Activated naive CD4-positive, alpha-beta T cell treated with anti-CD3 and anti-CD28 coated beads, Interleukin-2, amount 50 U/mL, for 16 hours (primary cell): ENCODE measurements at places on chromosomes 5 and 9.

DNA sequence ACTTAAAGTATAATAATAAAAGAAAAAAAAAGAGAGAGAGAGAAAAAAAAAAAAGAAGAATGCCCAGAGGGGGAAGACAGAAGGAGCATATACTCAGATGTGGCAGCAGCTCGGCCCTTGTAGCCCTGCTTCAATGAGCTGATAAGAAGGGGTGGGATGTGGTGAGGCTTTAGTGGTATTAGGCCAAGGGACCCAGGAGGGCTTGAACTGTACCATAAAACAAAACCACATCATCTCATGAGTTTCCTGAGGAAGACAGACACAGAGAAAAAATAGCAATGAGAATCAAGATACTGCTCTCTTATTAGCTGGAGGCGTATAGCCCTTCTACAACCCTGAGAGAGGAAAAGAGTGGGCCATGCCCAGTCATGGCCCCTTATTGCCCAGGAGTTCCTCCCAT is 72.8 kb downstream of the SLC1A1 start:
- DNase-seq = no peak

DNA sequence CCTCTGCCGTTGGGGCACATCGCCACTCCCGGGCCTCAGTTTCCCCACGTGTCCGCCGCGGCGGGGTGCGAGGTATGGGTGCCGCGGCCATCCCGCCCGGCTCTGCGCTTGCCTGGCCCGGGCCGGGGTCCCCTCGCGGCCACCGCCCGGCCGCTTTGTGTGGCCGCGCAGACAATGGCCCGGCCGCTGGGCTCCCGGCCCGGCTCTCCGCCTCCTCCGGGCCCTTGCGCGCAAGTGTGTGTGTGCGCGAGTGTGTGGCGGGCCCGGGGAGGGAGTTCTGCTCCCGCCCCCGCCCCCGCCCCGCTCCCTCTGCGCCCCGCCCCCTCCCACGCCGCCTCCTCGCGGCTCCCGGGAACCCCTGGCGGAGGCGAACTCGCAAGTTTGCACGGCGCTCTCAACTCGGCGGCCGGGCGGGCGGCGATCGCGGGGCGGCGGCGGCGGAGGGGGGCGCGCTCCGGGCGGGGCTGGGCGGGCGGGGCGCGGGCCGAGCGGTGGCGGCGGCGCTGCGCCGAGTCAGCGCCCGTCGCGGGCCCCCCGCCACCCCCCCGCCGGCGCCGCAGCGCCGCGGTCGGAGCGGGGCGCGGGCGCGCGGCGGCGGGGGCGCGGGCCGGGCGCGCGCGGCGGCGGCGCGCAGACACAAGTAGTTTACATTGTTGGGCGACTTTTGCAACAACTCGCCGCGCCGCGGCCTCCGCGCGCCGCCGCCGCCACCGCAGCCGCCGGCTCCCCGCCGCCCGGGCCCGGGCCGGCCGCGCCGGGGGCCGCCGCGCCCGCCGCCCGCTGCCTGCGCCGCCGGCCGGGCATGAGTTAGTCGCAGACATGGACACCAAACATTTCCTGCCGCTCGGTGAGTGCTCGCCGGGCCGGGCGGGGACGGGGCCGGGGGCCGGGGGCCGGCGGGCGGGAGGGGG is at the start of gene RXRA:
Gene RXRA (plus strand): TSS at position 643 of the 911 bp plus-strand sequence. CDS start 177 bp downstream, at position 820.
- DNase-seq = peak; percentile 62

GRCh38 chr5:158022837-158023236 is 163.9 kb upstream of the CLINT1 start:
- no peak for DNase-seq

GRCh38 chr9:136882109-136882946 is 4.0 kb upstream of the TRAF2 start:
- peak; percentile 90 for DNase-seq

DNA sequence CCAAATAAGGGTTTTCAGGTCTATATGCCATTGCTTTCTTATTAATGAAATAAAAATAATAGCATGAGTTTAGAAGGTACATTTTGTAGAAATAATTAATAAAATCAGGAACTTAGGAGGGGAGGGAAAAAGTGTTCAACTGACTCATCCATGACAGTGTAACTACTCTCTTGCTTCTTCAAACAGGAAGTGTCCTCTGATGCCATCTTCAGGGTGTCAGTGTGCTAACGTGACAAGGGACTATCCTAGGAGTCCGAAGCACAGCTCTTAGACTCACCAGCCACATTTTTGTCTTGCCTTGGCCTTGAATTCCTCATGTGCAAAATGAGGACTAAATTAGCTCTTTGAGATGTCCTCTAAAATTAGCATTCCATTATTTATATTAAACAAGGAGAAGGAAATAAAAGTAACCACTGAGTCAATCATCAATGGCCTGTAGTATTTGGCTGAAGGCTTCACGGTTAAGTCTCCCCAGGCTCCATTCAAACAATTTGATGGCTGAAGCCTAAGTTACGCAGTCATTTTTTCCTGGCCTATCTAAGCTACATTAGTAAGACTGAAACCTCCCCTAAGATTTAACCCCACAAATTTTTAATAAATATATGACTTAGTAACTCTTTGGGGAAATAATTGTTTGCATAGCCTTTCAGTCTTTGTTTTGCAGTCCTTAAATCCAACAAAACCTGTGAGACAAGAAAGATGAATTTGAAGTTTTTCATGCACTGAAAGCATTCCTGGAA is 151.1 kb downstream of the ARL15 start:
- DNase-seq = no peak

- no peak for DNase-seq
Measured at GRCh38 chr9:127943011-127943662, 5.5 kb upstream of the DPM2 start.

DNA sequence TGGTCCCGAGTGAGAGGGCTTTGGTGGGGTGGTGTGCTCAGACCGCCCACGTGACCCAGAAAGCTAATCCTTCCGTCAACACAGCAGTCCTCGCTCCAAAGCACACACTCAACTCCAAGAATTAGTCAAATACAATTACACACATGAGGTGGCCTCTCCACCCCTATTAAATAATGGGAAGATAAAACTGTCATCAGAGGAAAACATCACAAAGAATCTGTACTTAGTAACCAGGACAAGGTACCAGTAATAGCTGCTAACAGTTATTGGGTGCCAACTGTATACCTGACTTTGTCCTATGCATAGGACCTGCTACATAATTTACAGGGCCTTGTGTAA is 222.8 kb downstream of the HSPA4 start:
- no peak for DNase-seq

DNA sequence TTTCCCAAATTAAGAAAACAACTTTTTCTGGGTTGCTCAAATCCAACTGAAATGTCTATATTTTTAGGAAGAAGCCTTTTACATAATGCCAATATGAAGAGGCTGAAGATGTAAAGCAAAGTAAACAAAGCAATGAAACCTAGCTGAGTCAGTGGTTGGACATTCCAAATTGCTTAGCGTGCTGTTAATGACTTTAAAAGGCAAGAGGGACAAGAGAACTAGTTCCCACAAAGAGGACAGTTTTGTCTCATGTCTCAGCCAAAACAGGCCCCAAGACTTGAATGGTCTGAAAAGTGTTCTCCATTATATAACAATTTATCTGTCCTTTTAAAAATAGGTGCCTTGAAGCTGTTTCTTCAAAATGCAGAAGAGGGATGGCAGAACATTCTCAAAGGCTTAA is 407.0 kb downstream of the ENC1 start:
- DNase-seq = no peak

GRCh38 chr5:14440582-14441431 is 140.8 kb upstream of the OTULINL start:
- DNase-seq = no peak

DNA sequence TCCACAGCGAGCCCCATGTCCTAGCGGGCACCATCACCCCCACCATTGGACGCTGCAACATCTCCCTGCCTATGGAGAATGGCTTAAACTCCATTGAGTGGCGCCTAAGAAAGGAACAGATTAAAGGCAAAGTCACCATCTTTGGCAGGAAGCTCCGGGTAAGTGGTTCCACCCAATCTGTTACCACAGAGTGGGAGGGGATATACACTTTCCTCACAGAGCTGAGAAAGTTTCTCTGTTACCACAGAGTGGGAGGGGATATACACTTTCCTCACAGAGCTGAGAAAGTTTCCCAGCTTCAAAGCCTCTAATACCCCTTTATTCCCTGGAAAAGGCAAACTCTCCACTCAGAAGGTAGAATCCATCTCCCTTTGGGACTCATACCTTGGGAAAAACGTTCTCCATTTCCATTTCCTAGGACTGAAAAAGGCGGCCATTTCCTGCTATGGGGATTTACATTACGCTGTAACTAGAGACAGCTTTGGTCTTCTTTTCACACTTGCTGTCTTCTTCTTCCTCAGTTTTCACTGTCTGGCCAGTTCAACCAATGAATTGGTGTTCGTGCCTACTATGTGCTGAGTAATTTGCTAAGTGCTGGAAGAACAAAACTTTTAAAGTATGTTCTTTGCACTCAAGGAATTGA is 63.4 kb upstream of the WWC1 start:
- DNase-seq = no peak

DNA sequence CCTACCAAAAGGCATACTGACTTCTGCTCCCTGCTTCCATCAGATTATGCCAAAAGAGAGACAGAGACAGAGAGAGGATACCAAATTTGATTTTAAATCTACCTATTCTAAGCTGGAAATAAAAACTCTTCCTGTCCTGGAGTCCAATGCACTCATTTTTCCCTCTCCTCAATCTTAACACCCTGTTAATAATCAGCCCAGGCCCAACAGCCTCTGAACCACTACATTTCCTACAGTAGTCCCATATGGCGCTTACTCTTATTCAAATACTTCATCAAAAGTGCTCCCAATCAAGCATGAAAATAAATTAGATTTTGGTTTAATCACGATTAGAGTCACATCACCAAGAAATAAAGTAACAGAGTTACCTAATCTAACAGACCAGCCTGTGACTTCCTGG is 152.3 kb downstream of the TSSK1B start:
- no peak for DNase-seq

DNA sequence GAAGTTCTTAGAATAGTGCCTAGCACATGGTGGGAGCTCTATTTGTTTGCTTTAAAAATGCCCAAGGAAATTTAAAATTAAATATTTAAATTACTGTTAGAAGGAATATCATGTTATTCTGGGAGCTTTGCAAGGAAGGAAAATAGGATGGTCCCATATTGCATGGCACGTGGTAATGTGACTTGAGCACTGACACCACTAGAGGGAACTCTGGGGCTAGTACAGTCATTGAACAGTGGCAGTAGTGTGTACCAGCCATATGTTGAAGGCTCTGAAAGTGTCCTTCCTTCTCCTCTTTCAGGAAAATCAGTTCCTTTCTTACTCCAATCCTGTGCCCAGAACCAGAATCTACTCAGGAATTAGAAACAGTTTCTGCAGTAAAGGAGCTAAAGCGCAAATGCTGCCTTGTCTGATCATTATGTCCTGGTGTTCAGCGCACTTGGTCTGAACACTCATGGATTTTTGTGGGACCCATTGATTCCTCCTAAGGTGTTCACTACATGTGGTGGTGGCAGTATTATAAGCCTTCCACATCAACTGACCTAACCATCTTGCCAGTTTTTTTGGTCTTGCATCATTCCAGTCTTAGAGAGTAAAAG is 54.1 kb downstream of the GDA start:
- no peak for DNase-seq

GRCh38 chr5:91963166-91963565 is 580.0 kb upstream of the ARRDC3 start:
- no peak for DNase-seq

- DNase-seq = no peak
Measured at GRCh38 chr5:161001604-161002003, 149.6 kb upstream of the ATP10B start.

GRCh38 chr5:121018004-121018403 is 553.9 kb downstream of the PRR16 start:
- DNase-seq = no peak

GRCh38 chr9:27198190-27198589 is 89.2 kb downstream of the TEK start:
- no peak for DNase-seq

DNA sequence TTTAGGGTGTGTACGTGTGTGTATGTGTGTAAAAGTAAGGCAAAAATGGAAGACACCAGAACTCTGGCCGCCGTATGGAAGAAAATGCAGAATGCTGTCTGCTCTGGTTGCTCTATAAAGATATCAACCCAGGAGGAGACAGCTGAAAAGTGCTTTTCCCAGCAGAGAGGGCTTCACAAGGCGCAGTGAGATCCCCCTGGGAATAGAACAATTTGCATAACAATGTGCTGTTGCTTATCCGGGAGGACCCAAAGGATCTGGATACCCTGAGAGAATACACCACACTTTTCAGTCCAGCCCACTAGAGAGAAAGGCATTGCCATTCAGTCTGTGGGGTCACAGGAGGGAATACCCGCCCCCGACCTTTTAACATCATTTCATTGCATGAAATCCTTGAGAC is 230.6 kb downstream of the EBF1 start:
- no peak for DNase-seq

- no peak for DNase-seq
Measured at GRCh38 chr9:112042244-112042638, 132.9 kb downstream of the SUSD1 start.

DNA sequence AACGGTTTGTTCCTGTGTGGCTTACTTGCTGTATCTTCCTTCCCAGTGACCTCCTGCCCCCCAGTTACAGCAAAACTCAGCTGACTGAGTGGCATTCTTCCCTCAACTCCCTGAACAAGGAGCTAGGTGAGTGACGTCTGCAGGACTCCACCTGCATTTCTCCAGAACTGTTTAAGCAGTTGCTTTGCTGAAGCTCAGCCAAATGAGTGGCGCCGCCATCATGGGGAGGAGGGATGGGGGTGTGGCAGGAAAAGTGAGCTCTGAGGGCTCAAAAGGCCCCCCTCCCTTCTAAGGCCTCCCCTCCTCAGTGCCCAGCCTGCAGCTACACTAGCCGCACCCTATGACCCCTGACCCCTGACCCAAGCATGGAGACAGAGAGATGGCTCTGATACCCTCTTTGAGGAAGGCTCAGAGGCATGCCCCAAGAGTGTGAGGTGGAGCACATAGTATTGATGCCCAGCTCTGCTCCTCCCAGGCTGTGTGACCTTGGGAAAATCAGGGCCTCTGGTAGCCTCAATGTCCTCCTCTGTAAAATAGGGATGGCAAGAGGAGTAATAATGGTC is 12.7 kb downstream of the CCDC180 start:
- no peak for DNase-seq

DNA sequence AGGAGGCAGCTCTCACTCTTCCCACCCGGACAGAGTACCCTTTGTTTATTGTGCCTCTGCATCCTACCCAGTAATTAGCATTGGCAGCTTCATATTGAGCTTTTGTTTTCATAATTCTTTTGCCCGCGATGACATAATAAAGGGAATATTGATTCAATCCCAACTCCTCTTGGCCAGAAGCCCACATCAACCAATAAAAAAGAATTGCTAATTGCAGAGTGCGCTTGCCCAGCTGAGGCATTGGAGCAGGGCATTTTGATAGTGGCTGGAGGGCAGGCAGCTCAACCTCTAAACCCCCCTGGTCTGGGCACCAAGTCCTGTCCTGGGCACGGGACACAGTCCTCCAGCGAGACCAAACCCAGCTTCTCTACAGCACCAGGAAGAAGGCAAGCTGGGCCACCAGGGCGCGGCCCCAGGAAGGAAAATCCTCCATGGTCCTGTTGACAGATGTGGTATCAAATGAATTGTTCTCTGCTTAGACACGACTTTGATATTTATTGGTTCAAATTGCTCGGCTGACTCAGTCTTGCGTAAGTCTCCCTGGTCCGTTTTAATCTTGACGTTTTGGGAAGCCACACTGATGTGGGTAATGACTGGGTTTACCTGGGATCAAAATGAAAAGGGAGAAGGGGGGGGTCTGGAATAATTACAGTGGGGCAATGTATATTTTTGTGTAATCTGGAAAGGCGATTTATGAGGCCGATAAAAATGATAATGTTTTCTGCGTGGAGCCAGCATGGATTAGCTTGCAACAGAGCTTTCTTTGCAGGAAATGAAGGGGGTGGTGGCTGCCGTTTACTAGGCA is 220.7 kb upstream of the MSX2 start:
- DNase-seq = no peak

GRCh38 chr9:38419181-38419580 is 5.1 kb downstream of the IGFBPL1 start:
- DNase-seq = no peak
